Stimulated activated CD4-positive, alpha-beta T cell treated with anti-CD3 and anti-CD28 coated beads, TNF-alpha, amount 100 ng/mL, for 4 hours (primary cell): ENCODE measurements at places on chromosomes 1 and 21.

DNA sequence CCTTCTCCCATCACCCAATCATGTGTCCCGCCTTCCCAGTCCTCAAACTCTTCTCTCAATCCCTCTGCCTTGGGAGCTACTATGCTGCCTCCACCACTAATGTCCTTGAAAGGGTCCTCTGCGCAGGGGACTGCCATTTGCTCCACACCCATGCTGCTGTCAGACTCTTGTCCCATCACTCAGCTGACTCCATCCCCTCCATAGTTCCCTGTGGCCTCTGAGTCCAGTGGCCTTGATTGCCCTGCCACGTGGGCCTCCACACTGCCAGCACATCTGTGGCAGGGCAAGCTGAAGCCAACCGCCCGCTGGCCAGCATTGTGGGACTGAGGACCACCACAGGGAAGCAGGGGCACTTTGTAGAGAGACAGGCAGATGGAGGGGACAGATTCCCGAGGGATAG, 1.3 kb upstream of the TNNT2 start:
- DNase-seq = no peak

DNA sequence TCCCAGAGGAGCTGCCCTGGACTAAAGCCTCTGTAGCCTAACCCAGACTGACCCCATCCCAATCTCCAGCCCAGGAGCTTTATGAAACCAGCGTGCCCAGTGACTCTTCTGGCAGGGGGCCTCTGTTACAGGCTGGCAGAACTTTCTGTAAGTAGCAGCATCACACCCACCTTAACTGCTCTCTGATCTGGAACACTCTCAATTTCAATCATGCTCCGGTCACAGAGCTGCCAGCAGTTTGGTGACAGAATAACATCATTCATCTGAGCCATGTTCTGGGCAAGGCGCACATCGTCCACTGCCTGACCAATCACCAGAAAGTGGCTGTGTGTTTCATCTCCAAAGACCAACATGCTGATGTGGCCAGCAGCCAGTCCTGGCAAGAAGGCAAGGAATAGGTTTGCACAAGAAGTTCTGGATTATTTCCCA, 14.7 kb downstream of the ADCY10 start:
- no peak for DNase-seq

- peak; percentile 71 for DNase-seq
These were observed at the start of gene KLHL17 for GRCh38 chr1:960363-961131. TSS of gene KLHL17 (plus strand) at chr1:960584. CDS start at chr1:960694, 110 bp downstream.

GRCh38 chr1:75996196-75996595, 64.0 kb upstream of the ASB17 start:
- DNase-seq = no peak

- DNase-seq = no peak
These were observed 852.9 kb upstream of the ADGRL4 start for GRCh38 chr1:79859212-79859948.

DNA sequence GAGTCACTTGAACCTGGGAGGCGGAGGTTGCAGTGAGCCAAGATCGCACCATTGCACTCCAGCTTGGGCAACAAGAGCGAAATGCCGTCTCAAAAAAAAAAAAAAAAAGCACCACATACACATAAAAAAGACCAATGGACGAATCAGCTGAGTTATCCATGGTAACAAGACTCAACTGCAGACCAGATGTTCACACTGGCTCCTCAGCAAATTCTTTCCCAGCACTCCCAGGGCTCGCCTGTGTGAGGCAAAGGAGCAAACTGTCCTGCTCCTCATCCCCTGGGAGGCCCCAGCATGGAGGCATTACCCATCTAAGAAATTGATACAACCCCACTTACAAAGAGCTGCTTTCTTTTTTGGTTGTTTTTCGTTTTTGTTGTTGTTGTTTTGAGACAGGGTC, 3.1 kb downstream of the TMEM234 start:
- no peak for DNase-seq

- no peak for DNase-seq
These were observed 2.4 kb upstream of the CTTNBP2NL start for GRCh38 chr1:112393631-112393974.

- no peak for DNase-seq
These were observed 42.0 kb downstream of the COLGALT2 start for GRCh38 chr1:183995322-183996039.

DNA sequence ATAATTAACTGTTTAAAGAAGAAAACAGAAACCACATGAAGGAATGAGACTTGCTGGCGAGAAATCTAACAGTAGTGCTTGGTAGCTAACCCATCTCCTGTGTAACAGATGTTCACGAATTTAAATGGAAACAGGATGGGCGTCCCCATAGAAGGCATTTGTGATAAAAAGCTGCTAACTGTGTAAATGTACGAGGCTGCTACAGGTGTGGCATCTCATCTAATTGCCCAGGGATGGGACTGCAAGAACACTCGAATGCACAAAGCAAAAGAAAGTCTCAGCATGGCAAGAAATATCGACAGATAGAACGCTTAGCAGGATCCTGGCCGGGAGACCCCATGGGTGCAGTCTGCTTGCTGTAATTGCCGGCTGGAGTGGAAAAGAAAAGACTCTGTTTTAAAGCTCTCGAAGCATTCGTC, 112.7 kb downstream of the RUNX1 start:
- DNase-seq = no peak

DNA sequence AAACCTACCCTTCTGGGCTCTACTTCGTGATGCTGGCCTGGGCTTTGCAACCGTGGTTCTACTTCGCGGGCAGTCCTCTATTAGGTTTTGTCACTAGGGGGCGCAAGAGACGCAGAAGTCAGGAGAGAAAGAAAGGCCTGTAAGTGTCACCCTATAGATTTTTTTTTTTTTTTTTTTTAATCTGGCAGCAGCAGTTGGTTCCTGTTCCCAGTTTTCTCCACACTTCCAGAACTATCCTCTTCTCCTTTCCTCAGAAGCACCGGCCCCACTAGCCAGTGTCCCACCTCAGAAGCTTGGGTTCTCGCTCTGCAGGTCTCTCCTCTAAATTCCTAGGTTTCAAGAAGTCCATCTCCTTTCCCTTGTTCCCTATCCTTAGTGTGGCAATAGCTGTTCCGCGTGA, 9.1 kb upstream of the LCE2D start:
- DNase-seq = no peak

DNA sequence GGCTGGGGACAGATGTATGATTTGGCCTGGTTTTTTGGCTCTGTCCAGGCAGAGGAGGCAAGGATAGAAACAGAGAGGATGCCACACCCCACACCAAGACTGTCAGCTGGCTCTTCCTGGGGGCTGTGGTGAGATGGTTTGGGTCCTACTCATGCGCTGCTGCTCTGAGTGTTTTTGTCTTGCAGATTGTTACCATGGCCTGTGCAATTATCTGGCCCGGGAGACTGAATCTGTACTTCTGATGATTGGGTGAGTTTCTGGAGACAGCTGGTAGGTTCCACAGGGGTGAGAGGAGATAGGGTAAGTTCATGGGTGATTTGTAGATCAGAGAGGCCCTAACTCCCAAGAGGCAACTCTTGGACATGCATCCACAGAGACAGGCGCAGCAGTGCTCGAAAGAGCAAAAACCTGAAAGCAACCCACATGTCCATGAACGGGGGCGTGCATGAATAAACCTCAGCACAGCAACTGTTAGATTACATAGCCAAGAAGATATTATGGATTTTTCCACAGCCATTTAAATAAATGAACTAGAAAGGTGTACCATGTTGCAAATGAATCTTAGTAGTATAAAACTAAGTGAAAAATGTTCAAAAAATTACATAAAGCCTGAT, 17.8 kb downstream of the AADACL4 start:
- DNase-seq = no peak

GRCh38 chr1:14689996-14690615, 91.6 kb downstream of the KAZN start:
- DNase-seq = no peak

GRCh38 chr1:43449708-43450069, 4.0 kb downstream of the HYI start:
- DNase-seq = no peak

GRCh38 chr1:59293206-59293605, 3.7 kb upstream of the FGGY start:
- DNase-seq = no peak

DNA sequence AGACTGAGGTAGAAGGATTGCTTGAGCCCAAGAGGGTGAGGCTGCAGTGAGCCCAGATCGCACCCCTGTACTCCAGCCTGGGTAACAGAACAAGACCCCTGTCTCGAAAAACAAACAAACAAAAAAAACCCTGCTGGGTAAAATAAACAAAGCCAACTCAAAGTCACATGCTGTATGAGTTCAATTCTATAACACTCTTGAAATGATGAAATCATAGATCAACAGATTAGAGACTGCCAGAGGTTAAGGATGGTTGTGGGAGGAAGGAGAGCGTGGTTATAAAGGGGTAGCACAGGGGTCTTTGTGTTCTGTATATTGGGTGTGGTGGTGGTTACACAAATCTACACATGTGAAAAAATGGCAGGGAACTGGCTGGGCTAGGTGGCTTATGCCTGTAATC, 62.5 kb downstream of the TAS1R2 start:
- DNase-seq = no peak

- no peak for DNase-seq
These were observed 55.9 kb downstream of the HSPG2 start for GRCh38 chr1:21881250-21881649.

DNA sequence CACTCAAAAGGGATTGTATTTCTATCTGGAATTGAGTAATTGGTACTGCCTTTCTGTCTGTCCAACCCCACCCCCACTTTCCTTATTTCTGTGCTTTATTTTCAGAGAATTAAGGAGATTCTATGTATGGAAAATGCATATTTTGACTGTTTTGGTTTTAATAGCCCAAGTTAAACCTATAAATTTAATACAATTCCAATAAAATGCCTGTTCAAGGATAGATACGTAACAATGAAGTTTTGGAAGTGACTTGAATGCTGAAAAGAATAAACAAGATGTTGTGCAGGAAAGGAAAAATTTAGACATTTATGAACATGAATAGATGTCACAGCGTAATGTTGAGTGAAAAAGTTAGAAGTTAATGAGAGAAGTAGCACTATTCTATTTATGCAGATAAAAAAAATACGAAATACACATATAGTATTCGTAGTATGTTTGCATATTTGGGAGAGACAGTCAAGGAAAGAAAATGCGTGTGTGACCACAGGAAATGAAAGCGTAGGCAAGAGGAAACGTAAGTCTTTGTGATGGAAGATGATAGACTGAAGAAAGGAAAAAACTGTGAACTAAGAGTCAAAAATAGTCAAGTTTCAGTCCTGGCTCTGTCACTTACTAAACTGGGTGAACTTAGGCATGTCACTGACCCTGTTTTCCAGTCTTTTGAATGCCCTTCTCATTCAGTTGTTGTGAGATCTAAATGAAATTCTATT, 62.1 kb downstream of the MEF2D start:
- DNase-seq = no peak

- DNase-seq = no peak
These were observed 144.0 kb upstream of the PLXNA2 start for GRCh38 chr1:208387908-208388811.

DNA sequence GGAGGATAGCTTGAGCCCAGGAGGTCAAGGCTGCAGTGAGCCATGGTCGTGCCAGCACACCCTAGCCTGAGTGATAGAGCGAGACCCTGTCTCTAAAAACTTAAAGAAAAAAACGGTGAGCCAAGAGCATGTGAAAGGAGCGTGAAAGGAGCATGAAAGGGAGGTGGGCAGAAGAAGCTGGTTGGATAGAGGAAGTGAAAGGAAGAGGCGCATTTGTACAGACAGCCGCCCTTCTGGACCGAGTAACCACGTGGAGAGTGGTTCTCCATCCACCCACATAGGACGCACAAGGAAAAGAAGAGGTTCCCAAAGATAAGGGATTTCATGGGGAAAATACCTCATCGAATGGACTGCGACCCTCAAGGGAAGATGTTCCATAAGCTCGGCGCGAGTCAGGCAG, 60.4 kb upstream of the IFNAR2 start:
- DNase-seq = no peak

DNA sequence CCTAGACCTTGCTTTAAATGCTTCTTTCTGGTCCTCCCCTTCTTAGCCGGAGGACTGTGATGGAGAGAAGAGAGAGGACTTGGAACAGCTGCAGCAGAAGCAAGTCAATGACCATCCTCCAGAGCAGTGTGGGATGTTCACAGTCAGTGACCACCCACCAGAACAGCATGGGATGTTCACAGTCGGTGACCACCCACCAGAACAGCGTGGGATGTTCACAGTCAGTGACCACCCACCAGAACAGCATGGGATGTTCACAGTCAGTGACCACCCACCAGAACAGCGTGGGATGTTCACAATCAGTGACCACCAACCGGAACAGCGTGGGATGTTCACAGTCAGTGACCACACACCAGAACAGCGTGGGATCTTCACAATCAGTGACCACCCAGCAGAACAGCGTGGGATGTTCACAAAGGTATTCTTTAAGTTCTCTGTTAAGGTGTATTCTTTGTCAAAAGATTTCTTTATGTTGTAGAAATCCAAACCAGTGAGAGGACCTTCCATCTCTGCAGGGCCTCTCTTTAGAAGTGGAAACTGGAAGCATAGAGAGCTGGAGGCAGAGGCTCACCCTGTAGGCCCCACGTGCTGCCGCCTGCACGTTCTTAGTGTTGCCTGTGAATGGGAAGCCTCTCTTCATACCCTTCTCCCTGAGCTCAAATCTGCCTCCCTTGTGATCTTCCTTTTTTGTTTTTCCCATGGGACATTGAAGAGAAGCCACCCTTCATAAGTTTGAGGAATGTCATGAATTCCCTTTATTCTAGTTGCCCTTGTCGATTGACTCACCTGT, 10.6 kb downstream of the PCNT start:
- no peak for DNase-seq

GRCh38 chr1:246815693-246816270, 91.6 kb downstream of the SCCPDH start:
- no peak for DNase-seq

DNA sequence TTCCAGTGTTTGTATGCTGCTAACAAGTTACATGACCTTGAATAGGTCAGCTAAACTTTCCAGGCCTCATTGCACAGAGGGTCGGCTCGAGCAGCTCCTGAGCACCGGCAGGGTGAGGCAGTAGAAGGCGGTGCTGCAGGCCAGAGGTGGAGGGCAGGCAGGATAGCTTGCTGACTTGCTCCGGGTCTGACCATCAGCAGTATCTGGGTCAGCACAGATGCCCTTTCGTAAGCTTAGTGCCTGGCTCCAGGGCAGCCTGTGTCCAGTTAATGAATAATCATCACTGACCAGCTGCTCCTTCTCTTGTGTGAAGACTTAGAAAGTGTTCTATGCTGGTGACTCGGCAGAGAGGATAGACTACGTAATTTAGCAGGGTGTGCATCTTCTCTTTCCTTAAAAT, 6.9 kb downstream of the MAPKAPK2 start:
- DNase-seq = no peak

DNA sequence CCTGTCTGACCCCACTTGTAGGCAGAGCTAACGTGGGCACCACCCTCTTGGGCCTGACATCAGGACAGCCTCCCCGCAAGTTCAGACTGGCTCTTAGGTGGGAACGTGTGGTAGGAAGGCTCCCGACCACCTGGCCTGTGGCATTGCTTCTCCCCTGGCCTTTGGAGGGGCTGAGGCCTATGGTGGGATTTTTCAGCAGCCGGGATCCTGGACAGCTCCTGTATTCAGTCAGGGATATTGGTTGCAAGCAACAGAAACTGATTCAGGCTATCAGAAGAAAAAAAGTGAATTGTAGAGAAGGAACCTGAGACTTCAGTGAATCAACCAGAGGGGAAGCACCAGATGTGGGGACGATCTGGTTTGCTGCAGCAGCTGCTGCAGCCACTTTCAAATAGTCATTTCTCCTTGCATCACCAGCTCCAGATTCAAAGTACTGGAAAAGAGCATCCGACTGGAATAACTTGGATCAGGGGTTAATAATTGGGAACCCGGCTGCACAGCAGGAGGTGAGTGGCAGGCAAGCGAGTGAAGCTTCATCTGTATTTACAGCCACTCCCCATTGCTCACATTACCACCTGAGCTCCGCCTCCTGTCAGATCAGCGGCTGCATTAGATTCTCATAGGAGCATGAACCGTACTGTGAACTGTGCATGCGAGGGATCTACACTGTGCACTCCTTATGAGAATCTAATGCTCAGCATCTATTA, 5.9 kb downstream of the RNF186 start:
- DNase-seq = no peak
